ENCODE measurements at places on chromosomes 7 and 10.
A peak's percentile ranks its signal among the peaks of the same experiment; 100 is the strongest.

- peak; percentile 66 for DNase-seq
Measured at GRCh38 chr10:80392250-80392649, 16.1 kb upstream of the PRXL2A start.

DNA sequence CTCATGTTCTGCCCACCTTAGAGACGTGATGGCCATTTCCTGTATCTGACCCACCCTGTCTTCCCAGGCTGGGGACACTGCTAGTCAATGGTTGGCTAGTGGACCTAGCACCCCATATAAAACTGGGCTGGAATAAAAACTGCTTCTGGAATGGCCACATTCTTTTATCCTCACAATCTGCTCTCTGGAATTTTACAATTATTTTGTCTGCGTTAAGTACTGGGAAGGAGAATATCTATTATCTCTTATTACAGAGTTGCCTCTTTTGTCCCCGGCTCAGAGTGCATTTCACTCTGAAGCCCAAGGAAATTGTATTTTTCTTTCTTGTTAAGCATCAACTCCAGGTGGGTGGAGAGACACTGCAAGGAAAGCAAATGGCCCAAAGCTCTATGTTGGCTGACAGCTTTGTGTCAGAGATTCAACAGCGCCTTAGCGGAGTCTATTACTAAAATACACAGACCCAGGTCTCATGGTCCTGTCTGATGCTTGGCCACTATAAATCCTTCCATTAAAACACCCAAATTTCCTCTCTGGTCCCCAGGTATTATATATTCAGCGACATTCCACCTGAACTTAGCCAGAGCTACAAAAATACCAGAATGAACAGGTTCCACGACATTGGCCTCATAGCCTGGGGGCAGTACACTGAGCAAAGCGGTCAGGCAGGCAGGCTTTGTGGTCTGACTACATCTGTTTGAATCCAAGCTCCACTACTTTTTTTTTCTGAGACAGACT is 121.7 kb downstream of the PRPF18 start:
- DNase-seq: no peak

- DNase-seq: no peak
Measured at GRCh38 chr7:149379625-149380024, 81.2 kb downstream of the ZNF777 start.

DNA sequence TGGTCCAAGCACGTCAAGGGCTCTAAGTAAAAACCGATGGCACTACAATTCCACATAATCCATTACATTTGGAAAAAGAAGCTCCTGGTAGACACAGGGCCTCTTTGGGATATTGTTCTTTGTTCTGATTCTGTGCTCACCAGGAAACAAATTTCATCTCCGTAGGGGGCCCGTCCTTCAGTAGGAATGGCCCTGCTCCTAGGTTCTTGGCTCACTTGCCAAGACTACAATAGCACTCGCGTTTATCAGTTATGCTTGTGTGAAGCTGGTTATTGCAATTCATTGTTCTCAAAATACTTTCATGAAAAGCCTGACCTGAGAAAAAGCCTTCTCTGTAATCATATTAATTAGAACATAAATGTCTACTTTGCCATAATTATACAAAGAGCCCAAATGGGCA is 10.3 kb upstream of the ZC3HAV1L start:
- no peak for DNase-seq

DNA sequence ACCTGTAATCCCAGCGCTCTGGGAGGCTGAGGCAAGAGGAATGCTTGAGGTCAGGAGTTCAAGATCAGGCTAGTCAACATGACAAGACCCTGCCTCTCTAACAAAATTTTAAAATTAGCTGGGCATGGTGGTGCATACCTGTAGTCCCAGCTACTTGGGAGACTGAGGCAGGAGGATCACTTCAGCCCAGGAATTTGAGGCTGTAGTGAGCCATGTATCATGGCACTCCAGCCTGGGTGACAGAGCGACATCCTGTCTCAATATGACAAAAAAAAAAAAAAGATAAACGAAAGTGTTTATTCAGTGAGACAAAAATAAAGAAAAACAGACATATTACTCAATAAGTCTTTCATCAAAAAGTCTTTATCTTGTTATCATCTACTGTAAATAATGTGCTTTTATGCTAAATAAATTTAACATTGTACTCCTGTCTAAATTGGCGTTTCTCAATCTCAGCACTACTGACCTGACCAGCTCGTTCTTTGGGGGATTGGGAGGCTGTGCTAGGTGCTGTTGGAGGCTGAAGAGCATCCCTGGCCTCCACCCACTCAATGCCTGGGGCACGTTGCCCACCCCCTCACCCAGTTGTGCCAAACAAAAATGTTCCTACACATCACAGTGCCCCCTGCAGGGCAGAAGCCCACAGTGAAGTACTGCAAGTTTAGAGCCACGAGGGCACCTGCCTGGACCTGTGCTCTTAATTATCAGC is 57.7 kb downstream of the NCAPG2 start:
- no peak for DNase-seq

DNA sequence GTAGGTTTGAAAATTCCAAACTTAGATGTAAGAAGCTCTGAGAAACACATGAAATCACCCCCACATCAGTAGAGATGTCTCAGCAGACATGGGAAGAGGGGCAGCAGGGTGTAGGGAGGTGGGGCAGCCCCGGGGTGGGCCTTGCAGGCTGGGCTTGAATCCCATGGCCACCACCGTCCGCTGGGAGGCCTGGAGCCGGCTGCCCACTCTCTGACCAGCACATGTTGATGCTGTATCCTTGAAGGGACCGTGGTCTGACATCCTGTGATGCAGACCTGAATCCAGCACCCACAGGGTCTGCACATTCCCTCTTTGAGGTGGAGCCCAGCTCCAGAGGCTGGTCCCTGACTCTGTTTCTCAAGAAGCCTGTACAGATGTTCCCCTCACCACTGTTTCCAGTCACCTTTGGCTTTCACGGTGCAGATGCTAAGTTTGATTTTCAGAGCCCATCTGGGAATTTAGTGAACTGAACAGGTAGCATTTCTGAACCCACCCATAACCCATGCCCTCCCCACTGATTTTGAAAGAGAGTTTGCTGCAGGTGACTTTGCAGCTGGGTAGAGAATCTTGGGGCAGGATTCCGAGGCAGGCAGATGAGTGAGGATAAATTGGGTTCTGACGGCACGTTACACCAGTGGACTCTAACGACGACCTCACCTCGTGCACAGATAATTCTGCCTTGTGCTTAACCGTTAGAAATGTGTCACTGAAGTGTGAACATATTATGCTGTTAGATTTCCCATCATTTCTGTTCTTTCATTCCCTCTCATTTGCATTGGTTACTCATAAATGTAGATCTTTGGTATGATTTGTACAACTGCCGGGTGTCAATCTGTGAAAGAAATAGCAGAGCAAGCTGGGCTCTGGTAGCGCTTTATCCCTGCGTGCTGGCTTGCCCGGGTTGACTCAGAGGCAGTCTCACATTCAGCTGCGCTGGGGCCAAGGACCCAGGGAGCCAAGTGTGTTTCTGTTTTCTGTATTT is 45.7 kb downstream of the IKZF1 start:
- DNase-seq: peak; percentile 53

- no peak for DNase-seq
Measured at GRCh38 chr7:70694434-70694970, 437.4 kb upstream of the GALNT17 start.

- no peak for DNase-seq
Measured at GRCh38 chr7:26117142-26117807, 34.7 kb upstream of the NFE2L3 start.

DNA sequence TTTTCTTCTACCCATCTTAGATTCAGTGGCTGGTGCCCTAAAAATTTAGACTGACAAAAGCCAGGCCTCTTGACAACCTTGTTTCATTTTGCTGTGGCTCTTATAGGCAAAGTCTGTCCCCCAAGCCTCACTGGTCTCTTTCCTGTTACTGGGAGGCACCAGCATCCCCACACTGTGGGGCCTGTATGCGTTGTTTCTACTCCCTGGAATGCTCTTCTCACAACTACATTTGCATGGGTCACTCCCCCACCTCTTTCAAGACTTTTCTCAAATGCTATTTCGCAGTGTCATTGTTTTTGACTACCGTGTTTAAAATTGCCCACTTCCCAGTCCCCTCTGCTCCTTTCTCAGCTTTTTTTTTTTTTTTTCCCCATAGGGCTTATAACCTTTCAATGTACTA is 108.7 kb upstream of the DGKB start:
- no peak for DNase-seq

DNA sequence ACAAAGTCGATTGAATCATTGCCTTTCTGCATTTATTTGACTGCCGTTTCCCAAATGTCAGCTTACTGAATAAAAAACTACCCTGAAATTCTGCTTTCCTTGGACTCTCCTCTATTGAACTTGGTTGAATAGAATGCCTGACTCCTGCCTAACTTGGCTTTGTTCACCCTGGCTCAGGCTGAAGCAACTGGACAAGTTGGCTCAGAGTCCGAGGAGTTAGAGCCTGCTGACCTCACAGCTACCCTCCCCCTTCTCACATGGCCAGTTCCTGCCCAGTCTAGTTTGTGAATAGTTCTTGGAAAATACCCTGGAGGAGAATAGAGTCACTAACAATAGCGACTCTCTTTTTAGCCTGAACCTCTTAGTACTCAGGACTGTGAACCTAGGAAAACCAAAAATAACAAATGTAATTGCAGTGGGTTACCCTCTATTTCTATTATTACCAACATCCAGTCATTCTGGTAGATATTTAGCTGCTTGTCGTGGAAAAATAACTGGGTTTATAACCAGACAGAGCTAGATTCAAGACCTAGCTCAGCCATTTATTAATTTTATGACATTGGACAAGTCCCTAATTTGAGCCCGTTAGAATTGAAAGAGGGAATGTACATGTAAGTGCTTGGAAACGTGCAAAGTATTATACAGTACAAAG is 17.3 kb upstream of the NRBF2 start:
- DNase-seq: no peak

DNA sequence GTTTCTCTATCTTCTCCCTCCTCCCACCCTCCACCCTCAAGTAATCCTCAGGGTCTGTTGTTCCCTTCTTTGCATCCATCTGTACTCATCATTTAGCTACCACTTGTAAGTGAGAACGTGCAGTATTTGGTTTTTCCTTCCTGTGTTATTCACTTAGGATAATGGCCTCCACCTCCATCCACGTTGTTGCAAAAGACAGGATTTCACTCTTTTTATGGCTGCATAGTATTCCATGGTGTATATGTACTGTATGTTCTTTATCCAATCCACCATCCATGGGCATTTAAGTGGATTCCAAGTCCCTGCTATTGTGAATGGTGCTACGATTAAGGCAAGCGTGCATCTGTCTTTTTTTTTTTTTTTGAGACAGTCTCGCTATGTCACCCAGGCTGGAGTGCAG is 72.4 kb downstream of the PROSER2 start:
- DNase-seq: no peak

GRCh38 chr10:74081192-74081803 is 69.3 kb downstream of the AP3M1 start:
- peak; percentile 53 for DNase-seq

DNA sequence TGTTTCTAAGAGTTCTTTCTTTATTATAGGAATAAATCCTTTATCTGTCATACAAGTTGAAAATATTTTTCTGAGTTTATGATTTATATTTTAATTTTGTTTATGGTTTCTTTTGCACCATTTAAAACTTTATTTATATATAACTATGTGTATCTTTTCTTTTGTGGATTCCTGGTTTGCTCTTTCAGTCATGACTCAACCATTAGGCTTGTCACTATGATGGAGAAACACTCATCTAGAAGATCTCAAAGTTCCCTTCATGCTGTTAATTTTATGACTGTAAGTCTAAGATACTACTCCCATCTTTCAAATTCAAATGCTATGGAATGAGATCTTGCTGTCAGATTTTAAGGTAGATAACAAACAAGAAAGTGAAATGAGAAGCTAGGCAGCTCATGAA is 199.5 kb downstream of the INHBA start:
- DNase-seq: no peak

- peak; percentile 65 for DNase-seq
Measured at GRCh38 chr7:10888861-10889260, 84.8 kb upstream of the PHF14 start.

GRCh38 chr7:116334555-116334954 is 124.2 kb downstream of the TES start:
- DNase-seq: no peak

DNA sequence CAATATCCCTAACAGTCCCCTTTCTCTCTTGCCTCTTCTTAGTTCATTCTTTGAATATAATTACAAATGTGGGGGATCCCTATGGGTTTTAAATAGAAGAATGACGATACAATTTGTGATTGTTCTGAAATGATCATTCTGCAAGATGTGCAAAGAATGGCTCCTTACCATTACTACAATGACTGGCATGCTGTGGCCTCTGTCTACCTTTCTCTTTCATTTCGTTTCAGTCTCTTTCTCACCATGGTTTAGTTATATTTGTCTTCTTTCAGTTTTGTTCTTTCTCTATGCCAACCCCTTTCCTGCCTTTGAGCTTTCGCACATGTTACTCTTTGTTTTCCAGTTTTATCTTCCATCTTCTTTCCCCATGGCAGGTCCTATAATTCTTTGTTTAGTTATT is 176.5 kb downstream of the SUGCT start:
- DNase-seq: no peak

GRCh38 chr7:36663481-36663880 is 60.8 kb downstream of the AOAH start:
- no peak for DNase-seq

- DNase-seq: no peak
Measured at GRCh38 chr10:109215291-109216075, 707.8 kb downstream of the XPNPEP1 start.

DNA sequence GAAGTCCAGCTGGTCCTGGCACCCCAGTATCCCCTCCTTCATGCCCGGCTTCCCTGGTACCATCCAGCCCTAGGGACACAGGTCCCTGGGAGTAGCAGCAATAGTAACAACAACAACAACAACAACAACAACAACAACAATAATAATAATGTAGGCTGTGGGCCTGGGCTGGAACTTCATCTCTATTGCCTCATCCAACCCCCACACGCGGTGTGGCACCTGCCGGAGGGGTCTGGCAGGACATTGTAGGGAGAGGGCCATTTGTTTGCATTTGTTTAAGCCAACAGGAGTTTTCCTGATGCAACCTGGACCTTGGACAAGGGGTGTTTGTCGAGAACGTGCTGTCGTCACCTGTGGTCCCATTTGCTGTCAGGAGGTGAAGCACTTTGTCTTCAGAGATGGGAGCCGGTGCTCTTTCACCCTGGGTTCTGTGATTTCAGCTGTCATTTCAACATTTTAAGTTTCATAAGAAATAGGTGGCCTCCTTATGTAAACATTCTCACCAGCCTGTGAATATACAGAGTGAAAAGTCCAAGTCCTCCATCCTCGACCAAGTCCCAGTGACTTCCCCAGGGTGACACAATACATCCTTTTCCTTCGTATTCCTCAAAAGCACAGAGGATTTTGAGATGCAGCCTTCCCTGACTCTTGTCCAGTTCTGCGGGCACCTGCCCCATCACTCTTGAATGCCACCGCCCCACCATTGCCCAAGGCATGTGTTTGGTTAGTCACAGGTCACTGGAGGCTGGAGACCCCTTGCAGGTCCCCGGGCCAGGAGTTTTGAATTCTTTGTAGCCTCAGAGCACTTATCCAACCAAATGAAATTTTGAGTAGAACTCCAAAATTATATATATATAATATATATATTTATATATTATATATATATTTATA is 9.2 kb downstream of the LHPP start:
- DNase-seq: no peak

Measured in MV-4-11 (cell line).